Activated naive CD8-positive, alpha-beta T cell treated with anti-CD3 and anti-CD28 coated beads for 36 hours (primary cell): ENCODE measurements at places on chromosomes 3 and 15. TPM values are rescaled to one million over a fixed set of nuclear protein-coding genes. Genes with fewer than 3 reads are reported as not detected.
A peak's percentile ranks its signal among the peaks of the same experiment; 100 is the strongest.

DNA sequence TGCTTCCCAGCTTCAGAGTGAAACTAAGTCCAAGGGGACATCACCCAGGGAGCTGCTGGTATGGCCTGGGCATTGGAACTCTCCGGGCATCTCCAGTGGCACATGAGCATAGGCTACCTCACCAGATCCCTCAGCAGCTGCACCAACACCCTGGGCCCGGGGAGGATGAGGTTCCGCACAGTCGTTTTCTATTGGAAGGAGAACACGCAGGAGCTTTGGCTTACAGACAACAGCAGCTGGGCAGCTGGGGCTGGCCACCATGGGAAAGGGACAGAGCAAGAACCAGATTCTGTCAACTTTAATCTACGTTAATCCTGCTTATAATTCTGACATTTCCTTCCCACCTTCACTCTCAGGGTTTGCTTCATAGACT, 65.5 kb downstream of the MYO1E start:
- H3K4me1 ChIP-seq = peaks cover 18% of the 10 kb centered on the region
- no peak overlapping the region for H3K4me3 ChIP-seq
- H3K27me3 ChIP-seq = peaks cover 5% of the 10 kb centered on the region
- DNase-seq = no peak

- H3K4me1 ChIP-seq = peaks cover 49% of the 10 kb centered on the region
- no peaks in the 10 kb centered on the region for H3K27me3 ChIP-seq
- H3K36me3 ChIP-seq = no peaks in the 10 kb centered on the region
- no peak for DNase-seq
- H3K4me3 ChIP-seq = no peak overlapping the region
These were observed 10.3 kb downstream of the PIK3CA start for GRCh38 chr3:179158336-179159039.

GRCh38 chr3:157782236-157782635, 279.0 kb upstream of the VEPH1 start:
- no peak overlapping the region for H3K4me3 ChIP-seq
- no peaks in the 10 kb centered on the region for H3K36me3 ChIP-seq
- H3K27me3 ChIP-seq = no peaks in the 10 kb centered on the region
- H3K4me1 ChIP-seq = no peaks in the 10 kb centered on the region
- H3K27ac ChIP-seq = no peak overlapping the region
- no peak for DNase-seq

PFN2 gene
- 4.2 TPM for total RNA-seq

GOLGA6L4 gene
- 0.66 TPM for total RNA-seq

DNA sequence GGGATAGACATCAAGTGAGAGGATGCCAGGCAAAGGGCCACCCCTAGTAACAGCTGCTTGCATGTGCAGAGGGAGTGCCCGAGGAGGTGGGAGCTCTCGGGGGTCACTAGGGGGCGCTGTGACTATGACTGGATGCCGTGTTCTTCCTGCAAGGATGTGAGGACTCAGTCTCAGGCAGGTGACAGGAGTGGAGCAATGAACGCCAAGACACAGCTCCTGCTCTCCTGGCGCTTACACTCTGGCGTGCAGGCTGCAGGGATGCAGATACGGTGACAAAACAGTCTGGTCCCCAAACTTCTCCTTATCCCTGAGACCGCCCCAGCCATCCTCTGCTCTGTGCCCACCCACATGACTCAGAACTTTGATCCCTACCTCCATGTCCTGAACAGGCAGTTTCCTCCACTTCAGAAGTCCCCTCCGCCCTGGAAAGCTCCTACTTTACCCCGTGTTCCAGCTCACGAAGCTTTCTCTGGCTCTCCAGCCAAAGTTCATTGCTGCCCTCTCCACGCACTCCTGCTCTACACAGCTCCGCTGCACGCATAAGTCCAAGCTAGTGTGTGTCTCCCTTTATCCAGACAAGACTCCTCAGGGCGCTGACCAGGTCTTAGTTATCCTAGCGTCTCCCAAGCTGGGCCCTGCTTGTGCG, 14.7 kb downstream of the RHOV start:
- DNase-seq = peak; percentile 82
- H3K27me3 ChIP-seq = no peaks in the 10 kb centered on the region
- no peak overlapping the region for H3K27ac ChIP-seq
- no peaks in the 10 kb centered on the region for H3K36me3 ChIP-seq

DNA sequence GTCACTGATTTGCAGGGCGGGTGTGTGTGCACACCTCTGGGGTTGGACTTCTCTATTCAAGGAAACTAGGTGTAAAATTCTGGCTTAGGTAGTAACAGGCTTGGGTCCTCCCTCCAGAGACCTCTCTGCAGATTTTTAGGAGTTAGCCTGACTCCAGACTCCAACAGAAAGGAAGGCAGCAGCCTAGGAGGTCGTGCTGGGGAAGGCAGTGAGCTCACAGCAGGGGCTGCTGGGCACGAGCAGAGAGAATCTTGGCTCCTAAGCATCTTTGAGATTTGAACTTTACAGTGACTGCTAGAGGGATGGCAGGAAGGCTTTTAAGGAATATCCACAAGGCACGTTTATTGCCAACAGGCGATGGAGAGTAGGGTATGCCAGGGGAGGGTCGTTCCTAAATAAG, 612.6 kb downstream of the FOXP1 start:
- no peak overlapping the region for H3K4me3 ChIP-seq
- H3K36me3 ChIP-seq = peaks cover 56% of the 10 kb centered on the region
- H3K4me1 ChIP-seq = peaks cover 27% of the 10 kb centered on the region
- no peak for DNase-seq
- H3K27me3 ChIP-seq = no peaks in the 10 kb centered on the region

GRCh38 chr3:38049358-38050126, 10.5 kb downstream of the DLEC1 start:
- H3K4me3 ChIP-seq = no peak overlapping the region
- no peaks in the 10 kb centered on the region for H3K36me3 ChIP-seq
- DNase-seq = no peak
- peaks cover under 1% of the 10 kb centered on the region for H3K4me1 ChIP-seq
- H3K27me3 ChIP-seq = no peaks in the 10 kb centered on the region

DNA sequence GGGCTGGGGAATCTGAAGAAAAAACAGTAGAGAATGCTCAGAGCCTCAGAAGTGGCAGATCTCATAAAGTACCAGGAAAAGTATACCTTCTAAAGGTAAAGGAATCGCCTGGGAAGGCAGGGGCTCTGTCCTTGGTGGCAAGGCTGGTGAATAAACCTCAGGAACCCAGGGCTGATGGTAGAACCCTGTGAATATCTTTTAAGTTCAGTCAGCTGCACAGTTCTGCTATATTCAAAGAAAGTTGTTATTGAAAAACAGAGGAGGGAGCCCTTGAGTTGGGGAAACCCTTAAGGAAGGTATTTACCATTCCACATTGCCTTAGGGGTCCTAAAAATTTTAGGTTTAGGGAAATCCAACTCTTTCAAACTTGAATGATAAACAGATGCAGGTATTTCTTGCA, 31.2 kb downstream of the ZPLD1 start:
- no peak overlapping the region for H3K27ac ChIP-seq
- H3K36me3 ChIP-seq = no peaks in the 10 kb centered on the region
- H3K27me3 ChIP-seq = peaks cover 21% of the 10 kb centered on the region
- no peak overlapping the region for H3K4me3 ChIP-seq
- DNase-seq = no peak

- no peaks in the 10 kb centered on the region for H3K36me3 ChIP-seq
- DNase-seq = no peak
- peaks cover 17% of the 10 kb centered on the region for H3K4me1 ChIP-seq
- no peak overlapping the region for H3K4me3 ChIP-seq
- no peak overlapping the region for H3K27ac ChIP-seq
These were observed 56.1 kb upstream of the USP3 start for GRCh38 chr15:63448266-63448665.

- H3K27me3 ChIP-seq = peaks cover 25% of the 10 kb centered on the region
- H3K36me3 ChIP-seq = no peaks in the 10 kb centered on the region
- H3K27ac ChIP-seq = no peak overlapping the region
- peaks cover 3% of the 10 kb centered on the region for H3K4me1 ChIP-seq
These were observed 37.2 kb upstream of the THBS1 start for GRCh38 chr15:39543651-39544050.

RAB5A gene
- total RNA-seq = 56.0 TPM

GRCh38 chr3:53491276-53491675, 3.1 kb upstream of the CACNA1D start:
- H3K27ac ChIP-seq = no peak overlapping the region
- H3K4me1 ChIP-seq = peaks cover 3% of the 10 kb centered on the region
- peaks cover 35% of the 10 kb centered on the region for H3K27me3 ChIP-seq
- H3K36me3 ChIP-seq = no peaks in the 10 kb centered on the region
- DNase-seq = no peak

DNA sequence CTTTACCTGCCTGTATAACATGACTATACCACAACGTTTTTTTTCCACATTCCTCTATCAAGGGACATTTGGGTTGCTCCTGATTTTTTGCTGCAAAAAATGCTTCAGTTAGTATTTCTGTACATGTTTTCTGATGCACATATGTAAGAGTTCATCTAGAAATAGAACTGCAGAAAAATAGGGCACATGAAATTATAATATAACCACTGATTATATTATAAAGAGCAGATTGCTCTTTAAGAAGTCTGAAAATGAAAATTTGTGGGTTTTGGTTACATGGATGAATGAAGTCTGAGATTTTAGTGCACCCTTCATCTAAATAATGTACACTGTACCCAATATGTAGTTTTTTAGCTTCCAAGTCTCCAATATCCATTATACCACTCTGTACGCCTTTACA, 130.1 kb upstream of the PTX3 start:
- no peak for DNase-seq
- H3K27ac ChIP-seq = no peak overlapping the region
- no peaks in the 10 kb centered on the region for H3K4me1 ChIP-seq

GOLGA8J gene
- total RNA-seq = not detected

DUOXA1 gene
- total RNA-seq = not detected

DNA sequence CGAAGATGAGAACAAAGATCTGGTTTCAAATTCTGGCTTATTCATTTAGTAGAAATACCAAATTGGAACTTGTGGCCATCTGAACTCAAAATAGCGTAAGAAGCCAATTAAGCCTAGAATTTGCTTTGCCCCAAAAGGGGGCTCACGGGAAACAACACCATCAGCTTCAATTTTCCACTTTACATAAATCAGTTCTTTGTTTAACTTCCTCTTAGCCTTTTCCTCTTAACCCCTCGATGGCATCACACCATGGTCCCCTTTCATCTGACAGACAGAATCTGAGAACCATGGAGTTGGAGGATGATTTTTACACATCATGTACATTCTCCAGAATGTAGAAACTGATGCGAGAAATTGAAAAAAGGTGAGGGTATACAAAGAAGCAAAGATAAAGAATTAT, 207.0 kb downstream of the FOXP1 start:
- no peak for DNase-seq
- H3K4me1 ChIP-seq = peaks cover 87% of the 10 kb centered on the region
- no peak overlapping the region for H3K4me3 ChIP-seq
- peak overlapping the region; percentile 80 for H3K27ac ChIP-seq
- no peaks in the 10 kb centered on the region for H3K27me3 ChIP-seq

NOX5 gene
- not detected for total RNA-seq

CTDSPL2 gene
- 79.9 TPM for total RNA-seq

RHOA gene
- 414 TPM for total RNA-seq

DNA sequence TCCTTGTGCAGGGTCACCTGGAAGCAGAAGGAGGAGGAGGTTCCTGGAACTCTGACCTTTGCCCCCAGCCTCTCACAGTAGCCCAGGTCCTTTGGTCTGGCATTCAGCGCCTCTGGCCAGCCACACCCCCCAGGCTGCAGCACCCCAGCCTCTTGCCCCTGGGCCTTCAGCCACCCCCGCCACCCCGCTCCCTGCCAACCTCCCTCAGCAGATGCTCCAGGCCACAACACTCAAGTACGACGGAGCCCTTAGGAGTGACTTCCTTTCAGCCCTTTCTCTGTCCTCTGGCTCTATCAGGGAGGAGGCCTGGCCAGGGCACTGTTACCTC, 45.2 kb downstream of the GRIP2 start:
- no peak overlapping the region for H3K27ac ChIP-seq
- H3K4me3 ChIP-seq = no peak overlapping the region
- no peak for DNase-seq
- no peaks in the 10 kb centered on the region for H3K36me3 ChIP-seq

GRCh38 chr15:85280203-85280602, 100.2 kb upstream of the AKAP13 start:
- peaks cover 6% of the 10 kb centered on the region for H3K4me1 ChIP-seq
- no peak for DNase-seq
- H3K36me3 ChIP-seq = no peaks in the 10 kb centered on the region
- H3K4me3 ChIP-seq = no peak overlapping the region

CDHR4 gene
- total RNA-seq = not detected

DNA sequence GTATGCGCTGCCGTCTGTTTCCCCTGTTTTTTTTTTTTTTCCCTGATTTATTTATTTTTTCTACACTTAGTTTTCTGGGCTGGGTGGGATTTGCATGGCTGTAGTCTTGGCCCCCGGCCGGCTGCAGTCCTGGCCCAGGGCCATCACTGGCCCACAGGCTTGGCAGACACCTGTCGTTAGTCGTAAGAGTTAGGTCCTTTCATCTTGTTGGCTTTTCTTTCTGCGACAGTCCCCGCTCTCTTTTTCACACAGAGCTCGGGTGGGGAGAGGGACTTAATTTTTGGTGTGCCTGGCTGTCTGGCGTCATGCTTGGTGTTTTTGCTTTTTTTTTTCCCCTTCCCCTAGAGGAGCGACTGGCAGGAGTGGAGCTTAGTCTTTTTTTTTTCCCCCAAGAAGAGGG, 183.4 kb downstream of the KLF13 start:
- no peak overlapping the region for H3K4me3 ChIP-seq
- H3K27me3 ChIP-seq = peaks cover 44% of the 10 kb centered on the region
- H3K36me3 ChIP-seq = no peaks in the 10 kb centered on the region
- no peak overlapping the region for H3K27ac ChIP-seq
- DNase-seq = no peak
- peaks cover 22% of the 10 kb centered on the region for H3K4me1 ChIP-seq

DNA sequence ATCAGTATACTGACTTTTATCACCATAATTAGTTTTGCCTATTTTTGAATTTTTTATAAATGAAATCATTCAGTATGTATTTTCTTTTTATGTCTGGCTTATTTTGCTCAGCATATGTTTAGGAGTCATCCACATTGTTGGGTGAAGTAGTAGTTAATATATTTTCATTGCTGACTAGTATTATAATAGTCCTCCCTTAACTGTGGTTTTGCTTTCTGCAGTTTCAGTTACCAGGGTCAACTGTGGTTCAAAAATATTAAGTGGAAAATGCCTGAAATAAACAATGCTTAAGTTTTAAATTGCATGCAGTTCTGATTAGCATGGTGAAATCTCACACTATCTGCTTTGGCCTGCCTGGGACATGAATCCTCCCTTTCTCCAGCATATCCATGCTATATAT, 39.5 kb upstream of the PRR23C start:
- H3K4me1 ChIP-seq = no peaks in the 10 kb centered on the region
- peaks cover 4% of the 10 kb centered on the region for H3K27me3 ChIP-seq
- H3K27ac ChIP-seq = no peak overlapping the region
- H3K36me3 ChIP-seq = no peaks in the 10 kb centered on the region
- no peak for DNase-seq

GRCh38 chr3:98645039-98645438, 51.6 kb upstream of the CPOX start:
- H3K36me3 ChIP-seq = no peaks in the 10 kb centered on the region
- no peak overlapping the region for H3K27ac ChIP-seq
- no peak for DNase-seq
- no peaks in the 10 kb centered on the region for H3K4me1 ChIP-seq
- peaks cover 9% of the 10 kb centered on the region for H3K27me3 ChIP-seq

CCK gene
- not detected for total RNA-seq
